CD4-positive, alpha-beta T cell treated with Interleukin-4 for 4 hours (primary cell): ENCODE measurements at places on chromosomes 5 and 9.

- no peak for DNase-seq
Observed at GRCh38 chr5:19322716-19323485, 665.1 kb downstream of the CDH18 start.

DNA sequence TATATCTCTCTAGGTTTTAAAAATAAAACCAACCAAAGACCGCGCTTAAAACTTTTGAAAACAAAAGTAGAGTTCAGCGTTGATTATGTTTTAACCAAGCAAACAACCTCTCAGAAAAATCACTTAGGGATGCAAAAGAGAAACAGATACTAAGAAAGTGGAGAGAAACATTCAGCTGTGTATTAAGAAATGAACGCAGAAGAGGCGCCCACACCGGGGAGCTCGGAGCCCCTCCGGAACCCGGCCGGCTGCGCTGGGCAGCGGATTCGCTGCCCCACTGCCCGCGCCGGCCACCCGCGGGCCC lies 1.4 kb downstream of the PITX1 start:
- no peak for DNase-seq

DNA sequence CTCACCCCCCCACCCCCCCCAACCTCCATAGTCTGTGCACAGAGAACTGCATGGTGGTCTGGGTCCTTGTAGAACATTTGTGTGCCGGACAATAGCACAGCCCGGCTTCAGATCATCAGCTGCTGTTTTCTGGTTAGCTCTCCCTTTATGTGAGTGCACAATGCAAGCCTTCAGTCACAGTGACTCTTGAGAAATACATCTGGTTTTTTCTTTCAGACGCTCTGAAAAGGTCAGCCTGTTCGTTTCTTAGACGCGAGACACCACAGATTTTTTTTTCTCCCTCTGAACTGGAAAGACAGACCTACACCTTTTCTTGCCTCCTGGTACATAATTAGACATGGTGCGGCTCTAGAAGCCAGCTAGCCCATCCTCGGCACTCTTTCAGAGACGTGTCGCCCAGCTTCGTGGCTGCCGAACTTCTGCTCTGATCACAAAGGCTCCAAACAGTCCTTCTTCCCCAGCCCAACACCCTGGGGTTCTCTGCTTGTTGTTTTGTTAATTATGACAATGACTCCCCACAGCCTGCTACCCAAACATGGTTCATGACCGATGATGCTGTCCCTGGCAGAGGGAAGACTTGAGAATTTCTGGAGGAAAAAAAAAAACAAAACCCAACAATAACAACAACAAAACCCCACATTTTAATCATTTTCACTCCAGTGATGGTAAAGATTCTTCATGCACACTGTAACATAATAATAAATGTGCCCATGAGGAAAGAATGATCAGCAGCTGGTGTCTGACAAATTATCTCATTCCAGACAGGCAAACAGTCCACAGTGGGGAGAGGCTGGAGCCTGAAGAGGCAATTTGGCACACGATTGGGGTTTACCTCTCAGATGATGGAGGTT lies 241.4 kb upstream of the ZNF462 start:
- no peak for DNase-seq

DNA sequence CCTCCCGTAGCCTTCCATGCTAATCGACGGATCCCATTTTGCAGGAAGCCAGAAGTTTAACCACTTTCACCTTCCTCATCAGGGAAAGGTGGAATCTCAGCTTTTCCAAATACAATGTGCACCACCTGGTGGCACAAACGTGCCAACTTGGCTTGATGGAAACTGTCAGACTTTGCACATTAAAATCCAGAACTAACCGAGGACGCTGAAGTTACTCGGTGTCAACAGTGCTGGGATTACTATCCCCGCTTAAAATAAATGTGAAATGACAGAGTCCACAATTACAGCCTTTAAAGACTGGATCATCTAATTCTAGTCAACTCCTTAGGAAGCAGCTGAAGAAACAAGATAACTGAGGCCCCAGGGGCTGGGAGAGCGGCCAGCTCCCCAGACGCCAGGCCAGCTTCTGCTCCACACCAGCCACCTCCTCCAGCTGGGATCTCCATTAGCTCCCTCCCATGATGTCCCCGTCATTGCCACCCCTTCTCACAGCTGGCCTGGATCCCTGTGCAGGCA lies 50.1 kb upstream of the RETREG1 start:
- DNase-seq, result no peak

DNA sequence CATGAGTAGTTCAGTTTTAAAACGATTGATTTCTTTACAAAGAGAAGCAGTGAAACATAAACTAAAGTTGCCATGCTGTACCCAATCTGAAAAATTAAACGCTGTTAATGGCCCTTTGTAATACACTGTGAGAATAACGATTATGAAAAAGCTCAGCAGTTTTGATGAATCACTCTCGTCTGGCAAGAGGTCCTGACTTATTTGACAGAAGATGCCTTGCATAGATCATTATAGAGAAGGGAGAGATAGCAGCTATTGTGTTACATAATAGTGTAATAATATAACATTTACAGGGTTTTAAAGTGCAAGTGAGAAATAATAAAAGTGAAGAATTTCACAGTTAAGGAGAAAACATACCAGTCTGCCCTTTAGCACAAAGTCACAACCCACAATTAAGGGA lies 361.5 kb upstream of the CDH10 start:
- DNase-seq, result no peak

DNA sequence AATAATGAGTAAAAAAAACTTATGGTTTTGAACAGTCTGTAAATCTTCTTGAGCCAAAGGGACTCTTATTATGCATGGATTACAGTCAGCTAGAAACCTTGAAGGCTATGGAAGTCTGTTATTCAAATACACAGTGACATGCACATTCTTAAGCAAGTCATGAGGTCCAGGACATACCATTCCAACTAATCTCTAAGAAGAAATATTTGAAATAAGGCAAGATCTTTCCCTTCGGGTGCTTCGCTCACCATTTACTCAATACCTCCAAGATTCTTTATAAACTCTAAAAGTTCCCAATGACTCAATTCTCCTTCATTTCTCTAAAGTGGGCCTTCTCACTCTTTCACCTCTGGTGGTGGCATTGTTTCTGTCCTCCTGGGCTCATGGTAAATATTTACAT lies 811.0 kb downstream of the NR2F1-AS1 start:
- no peak for DNase-seq

DNA sequence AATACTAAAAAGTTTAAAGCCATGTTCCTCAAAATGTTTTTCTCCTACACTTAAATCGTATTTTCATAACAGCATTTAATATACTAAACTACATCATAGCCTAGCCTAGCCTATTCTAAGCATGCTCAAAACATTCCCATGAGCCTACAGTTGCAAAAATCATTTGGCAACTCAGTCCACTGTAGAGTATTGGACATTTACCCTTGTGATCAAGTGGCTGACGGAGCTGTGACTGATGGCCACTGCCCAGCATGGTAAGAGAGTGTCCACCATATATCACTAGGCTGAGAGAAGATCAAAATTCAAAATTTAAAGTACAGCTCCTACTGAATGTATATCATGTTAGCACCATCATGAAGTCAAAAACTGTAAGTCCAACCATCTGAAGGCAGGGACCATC lies 30.9 kb downstream of the SEMA5A start:
- DNase-seq, result no peak

DNA sequence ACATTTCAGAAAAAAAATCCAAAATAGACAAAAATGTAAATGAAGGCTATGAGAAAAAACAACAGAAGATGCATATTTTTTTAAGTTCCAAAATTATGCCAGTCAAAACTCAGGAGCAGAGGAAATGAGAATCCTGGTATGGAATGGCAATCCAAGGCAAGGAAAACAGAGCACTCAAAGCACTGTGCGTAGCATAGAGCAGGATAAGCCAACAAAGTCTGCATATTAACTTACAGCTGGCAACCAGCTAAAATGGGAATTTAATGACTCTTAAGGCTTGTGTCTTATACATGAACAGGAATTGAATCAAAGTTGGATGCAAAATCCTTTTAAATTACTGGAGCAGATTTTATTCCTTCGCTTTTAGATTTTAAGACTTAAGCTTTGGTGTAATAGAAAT lies 203.5 kb upstream of the DAPK1 start:
- no peak for DNase-seq

DNA sequence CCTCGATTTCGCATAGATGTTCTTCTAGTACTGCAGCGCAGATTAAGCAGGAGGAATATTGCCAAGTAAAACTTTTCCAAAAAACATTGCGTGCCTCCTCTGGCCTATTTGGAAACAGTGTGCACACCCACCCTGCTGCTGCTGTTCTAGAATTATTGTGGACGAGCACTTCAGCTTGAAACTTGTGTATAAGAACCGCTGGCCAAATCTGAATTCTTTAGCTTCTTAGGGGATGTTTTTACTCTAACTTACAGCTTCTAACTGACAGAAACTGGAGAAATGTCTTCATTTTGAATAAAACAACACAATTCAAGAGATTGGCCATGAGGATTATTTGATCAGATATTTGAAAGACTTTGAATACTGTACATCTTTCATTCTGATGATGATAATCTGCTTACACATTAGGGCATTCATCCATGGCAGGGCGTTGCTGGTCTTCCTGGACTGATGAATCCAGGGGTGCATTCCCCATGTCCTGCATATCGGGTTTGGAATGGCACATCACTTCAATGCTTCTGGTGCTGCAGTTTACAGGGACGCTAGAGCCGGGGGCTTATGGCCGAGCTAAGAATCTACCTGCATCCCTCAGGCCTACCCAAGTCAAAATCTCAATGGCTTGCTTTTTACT lies 6.5 kb downstream of the ADAMTS16 start:
- DNase-seq, result no peak

DNA sequence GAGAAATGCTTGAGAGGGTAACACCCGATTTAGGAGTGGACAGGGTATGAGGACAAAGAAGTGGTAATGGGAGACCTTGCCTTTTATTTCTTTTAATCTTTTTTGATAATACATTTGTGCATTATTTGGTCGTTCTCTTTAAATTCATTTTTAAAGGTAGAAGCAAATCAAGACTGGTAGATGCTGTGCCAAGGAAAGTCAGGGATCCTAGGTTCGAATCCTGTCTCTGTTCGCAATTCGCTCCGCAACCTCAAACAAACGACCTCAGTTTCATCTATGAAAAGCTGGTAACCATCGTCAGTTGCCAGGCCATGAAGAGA lies 353 bp upstream of the TMED9 start:
- no peak for DNase-seq

DNA sequence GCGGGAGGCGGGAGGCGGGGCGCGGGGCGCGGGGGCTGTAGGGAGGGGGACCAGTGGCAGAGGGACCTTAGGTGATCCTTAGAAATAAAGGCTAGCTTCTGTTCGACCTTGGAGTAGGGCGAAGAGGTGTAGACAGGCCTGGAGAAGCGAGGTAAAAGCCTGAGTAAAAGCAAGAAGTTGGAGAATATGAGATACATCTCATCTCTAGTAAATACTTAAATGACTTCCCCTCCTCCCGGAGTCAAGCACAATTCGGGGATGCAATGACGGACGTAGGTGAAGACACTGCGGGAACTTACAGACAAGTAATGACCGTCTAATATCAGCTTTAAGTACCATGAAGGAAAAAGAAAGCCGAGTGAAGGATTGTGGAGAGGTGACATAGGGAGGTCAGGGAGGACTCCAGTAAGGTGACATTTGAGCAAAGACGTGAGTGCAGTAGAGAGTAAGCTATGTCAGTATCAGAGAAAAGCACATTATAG lies 466 bp downstream of the SMC2 start:
- no peak for DNase-seq

- no peak for DNase-seq
Observed at GRCh38 chr5:5981562-5981961, 396.8 kb downstream of the MED10 start.

- DNase-seq, result no peak
Observed at GRCh38 chr5:148912146-148912545, 85.7 kb downstream of the ADRB2 start.

- no peak for DNase-seq
Observed at GRCh38 chr5:81315336-81315735, 13.9 kb downstream of the ZCCHC9 start.

- DNase-seq, result peak; percentile 46
Observed at GRCh38 chr5:157109744-157110143, 900 bp upstream of the HAVCR2 start.

- peak; percentile 6 for DNase-seq
Observed at GRCh38 chr5:91219091-91219802, 163.9 kb downstream of the ARRDC3 start.

- DNase-seq, result no peak
Observed at GRCh38 chr5:171961117-171961516, 45.3 kb downstream of the FBXW11 start.

- no peak for DNase-seq
Observed at GRCh38 chr9:109254317-109254716, 66.5 kb downstream of the EPB41L4B start.

- peak; percentile 36 for DNase-seq
Observed at GRCh38 chr9:96217754-96218693, 84.0 kb downstream of the HSD17B3 start.

DNA sequence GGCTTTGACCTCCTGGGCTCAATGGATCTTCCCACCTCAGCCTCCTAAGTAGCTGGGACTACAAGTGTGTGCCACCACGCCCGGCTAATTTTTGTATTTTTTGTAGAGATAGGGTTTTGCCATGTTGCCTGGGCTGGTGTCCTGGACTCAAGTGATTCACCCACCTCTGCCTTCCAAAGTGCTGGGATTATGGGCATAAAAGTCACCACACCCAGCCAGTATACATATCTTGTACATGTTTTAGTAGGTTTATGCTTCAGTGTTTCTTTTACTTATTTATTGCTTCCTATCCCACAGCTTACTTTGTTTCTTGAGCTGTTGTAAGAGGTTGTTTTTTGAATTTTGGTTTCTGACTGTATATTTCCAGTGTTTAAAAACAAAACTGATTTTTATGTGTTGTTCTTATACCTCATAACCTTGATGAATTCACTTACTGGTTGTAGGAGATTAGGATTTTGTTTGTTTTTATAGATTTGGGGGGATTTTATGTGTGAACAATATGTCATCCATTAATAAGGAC lies 12.9 kb downstream of the FBXW5 start:
- no peak for DNase-seq

DNA sequence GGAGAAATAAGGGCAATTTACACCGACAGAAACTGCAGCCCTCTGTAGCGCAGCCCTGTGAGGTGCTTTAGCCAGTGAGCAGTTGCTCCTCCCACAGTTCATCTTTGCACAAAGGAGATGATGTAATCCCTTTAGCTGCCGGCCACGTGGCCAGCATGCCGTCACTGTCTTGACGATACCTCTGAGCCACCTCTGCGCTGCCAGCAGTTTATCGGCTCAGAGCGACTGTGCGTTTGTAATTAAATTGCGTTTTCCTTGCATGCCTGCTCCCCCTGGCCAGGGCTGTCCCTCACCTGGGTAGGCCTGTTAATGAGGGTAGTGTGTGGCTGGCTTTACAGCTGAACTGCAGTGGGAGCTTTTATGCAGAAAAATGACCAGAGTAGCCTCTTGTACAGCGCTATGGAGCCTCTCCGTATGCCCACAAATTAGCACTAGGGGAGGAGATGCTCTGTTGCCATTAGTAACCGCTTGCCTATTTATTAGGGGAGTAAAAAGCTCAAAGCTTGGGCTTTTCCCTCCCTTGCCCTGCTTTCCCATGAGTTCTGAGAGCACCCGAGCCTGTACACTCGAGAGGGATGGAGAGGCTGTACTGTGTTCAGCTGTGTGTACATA lies 107.0 kb downstream of the TRIO start:
- DNase-seq, result no peak
